PC-3 (cell line): ENCODE measurements at places on chromosomes 1 and 21.

- DNase-seq: peak; percentile 79
Measured at GRCh38 chr1:47926461-47926999, 70.7 kb downstream of the TRABD2B start.

- DNase-seq: peak; percentile 56
Measured at GRCh38 chr1:175152006-175152652, 40.4 kb downstream of the KIAA0040 start.

- DNase-seq: peak; percentile 97
Measured at GRCh38 chr1:172727956-172728603, 69.2 kb downstream of the FASLG start.

- DNase-seq: peak; percentile 46
Measured at GRCh38 chr1:153509036-153509435, 26.8 kb downstream of the S100A6 start.

DNA sequence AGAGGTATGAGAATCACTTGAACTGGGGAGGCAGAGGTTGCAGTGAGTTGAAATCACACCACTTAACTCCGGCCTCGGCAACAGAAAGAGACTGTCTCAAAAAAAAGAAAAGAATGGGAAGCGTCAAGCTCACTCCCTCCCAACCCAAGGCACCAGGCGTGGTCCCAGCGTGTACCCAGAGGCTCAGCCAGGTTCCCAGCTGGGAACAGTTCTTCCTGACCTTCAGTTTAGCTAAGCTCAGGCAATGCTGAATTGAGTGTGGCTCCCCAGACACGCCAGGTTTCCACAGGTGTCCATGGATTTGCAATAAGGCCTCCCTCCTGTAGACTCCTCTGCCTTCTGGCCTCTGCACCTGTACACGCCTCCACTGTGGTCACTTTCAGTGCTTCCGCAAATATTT is 140.7 kb upstream of the TMEM51 start:
- no peak for DNase-seq

DNA sequence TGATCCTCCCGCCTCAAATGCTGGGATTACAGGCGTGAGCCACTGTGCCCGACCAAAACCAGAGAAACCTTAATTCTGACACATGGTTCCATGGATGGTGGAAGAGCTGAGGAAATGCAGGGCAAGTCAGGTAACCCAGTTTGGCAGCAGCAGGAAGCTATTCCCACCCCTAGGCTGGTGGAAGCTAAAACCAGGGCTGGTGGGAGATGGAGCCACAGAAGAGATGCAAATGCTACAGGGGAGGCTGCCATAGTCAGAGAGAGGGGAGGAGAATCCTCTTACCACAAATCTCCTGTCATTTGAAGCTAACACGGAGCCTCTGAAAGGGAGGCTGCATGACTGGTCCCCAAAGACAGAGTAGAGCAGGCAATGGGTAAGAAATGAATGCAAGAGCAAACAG is 4.1 kb upstream of the CDC42BPA start:
- no peak for DNase-seq

GRCh38 chr1:78301141-78301540 is 189.6 kb upstream of the PTGFR start:
- DNase-seq: no peak

- no peak for DNase-seq
Measured at GRCh38 chr21:33959680-33960079, 44.1 kb upstream of the ATP5PO start.

- DNase-seq: peak; percentile 40
Measured at GRCh38 chr21:30391492-30392025, 4.3 kb upstream of the KRTAP13-1 start.

DNA sequence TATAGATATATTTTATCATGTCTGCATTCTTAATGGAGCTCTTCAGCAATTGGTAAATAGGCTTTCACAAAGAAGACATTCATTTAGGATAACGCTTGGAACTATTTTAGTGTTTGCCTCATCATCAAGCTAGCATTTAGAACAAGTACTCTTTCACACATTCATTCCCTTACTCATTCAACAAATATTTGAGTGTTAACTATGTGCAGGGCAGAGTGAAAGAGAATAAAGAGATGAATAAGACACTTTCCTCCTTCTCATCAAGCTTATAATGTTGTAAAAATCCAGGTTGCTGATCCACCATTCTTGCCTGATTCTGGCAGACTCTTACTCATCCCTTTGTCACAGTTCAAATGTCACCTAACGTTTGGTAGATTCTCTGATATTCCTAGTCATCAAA is 386.3 kb upstream of the BEND5 start:
- peak; percentile 90 for DNase-seq

GRCh38 chr21:28518630-28519029 is 474.0 kb downstream of the LTN1 start:
- DNase-seq: no peak

DNA sequence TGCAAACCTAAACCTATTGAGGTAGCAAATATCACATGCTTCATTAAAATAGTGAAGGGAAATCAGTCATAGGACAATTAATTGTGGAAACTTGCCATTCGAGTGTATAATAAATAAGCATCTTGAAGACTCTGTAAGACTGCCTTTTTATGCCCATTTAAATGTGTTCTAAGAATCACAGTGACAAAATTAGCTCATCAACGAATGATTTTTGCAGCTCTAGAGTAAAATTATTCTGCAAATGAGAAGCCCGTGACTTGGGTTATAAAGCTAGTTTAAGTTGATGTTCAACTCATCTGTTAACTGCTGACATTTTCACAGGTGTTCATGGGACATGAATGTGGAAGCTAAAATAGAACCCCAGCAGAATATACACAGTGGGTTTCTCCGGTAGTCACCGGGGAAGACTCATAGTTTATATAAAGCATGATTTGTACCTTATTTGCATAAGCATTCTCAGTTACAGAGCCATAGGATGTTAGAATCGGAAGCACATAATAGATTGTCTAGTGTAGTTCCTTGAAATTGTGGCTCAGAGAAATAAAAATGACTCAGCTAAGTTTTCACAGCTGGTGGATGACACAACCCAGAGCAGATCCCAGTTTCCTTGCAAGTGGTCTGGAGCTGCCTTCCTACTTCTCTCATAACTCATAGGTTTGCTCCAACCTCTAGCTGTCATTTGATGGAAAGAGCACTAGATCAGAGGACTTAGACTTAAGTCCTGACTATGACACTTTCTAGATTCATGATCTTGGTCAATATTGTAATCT is 107.3 kb downstream of the UCHL5 start:
- DNase-seq: peak; percentile 75

DNA sequence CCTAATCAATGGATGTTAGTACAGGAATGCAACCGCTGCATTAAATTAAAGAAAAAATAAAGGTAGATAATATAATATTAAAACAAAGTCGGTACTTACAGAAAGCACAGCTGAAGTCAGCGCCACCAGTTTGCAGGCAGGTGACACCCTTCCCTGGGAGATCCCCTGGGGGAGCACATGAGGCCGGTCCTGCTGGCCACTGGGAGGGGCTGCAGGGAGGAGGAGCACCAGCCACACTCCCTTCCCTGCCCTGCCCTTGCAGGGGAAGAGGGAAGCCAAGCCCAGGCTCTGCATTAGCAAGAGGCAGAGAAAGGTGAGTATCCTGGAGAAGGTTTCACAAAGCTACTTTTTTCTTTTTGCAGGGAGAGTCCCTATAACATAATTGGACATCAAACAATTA is 507.0 kb downstream of the AJAP1 start:
- DNase-seq: no peak

GRCh38 chr1:212470059-212470458 is 37.3 kb downstream of the NENF start:
- DNase-seq: peak; percentile 99

- DNase-seq: no peak
Measured at GRCh38 chr1:47984175-47984789, 12.9 kb downstream of the TRABD2B start.

GRCh38 chr1:8424539-8425116 is 106.7 kb downstream of the SLC45A1 start:
- peak; percentile 76 for DNase-seq

- DNase-seq: peak; percentile 92
Measured at GRCh38 chr1:112369392-112370285, 26.4 kb upstream of the CTTNBP2NL start.
